ENCODE measurements at places on chromosomes 12 and 14. TPM values are rescaled to one million over a fixed set of nuclear protein-coding genes. Genes with fewer than 3 reads are reported as not detected.

TAS2R13 gene
- polyA plus RNA-seq: not detected

- DNase-seq: no peak
Observed at GRCh38 chr12:32659908-32660440, 19.1 kb upstream of the DNM1L start.

CLEC1A gene
- not detected for polyA plus RNA-seq

- DNase-seq: no peak
Observed at GRCh38 chr12:79059557-79059956, 195.0 kb downstream of the SYT1 start.

- no peak for DNase-seq
Observed at GRCh38 chr12:106386813-106387535, 29.4 kb downstream of the POLR3B start.

DNA sequence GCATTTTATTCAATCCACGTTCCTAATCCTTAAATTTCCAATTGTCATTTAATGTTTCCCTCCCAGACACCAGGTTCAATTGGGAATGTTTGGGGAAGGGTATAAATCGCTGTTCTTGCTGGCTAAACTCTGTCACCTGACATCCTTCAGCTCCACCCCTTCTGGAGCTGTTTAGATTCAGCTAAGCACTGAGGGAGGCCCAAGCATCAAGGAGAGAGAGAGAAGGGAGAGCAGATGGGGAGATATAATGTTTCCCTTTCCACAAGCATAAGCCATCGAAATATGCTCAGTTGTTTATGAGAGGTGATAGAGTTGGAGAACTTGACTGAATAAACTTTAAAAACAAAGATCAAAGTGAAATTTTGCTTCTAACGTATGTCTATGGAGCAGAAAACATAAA is 1.8 kb downstream of the ABCC9 start:
- DNase-seq: no peak

DNA sequence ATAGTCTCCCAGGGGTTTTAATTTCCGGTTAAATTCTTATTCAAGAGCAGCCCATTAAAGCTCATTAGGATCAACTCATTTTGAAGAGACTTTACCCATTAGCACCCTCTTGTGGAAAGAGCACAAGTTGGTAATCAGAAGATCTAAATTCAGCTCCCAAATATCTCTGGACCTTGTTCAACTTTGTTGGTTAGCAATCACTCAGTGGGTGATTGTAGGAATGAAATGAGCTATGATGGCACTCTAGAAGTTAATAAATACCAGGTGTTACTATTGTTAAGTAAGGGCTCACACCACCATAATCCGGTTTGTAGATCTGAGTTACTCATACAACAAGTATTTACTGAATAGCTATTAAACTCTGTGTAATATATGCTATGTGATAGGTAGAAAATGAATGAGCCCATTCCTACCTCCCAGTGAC is 42.9 kb downstream of the TRIP11 start:
- DNase-seq: no peak

LRP1-AS gene
- not detected for polyA plus RNA-seq

PRPH gene
- polyA plus RNA-seq: 31.8 TPM

- no peak for DNase-seq
Observed at GRCh38 chr12:107373238-107373809, 280.0 kb upstream of the CRY1 start.

- DNase-seq: no peak
Observed at GRCh38 chr12:3228552-3228951, 151.4 kb downstream of the TSPAN9 start.

DNA sequence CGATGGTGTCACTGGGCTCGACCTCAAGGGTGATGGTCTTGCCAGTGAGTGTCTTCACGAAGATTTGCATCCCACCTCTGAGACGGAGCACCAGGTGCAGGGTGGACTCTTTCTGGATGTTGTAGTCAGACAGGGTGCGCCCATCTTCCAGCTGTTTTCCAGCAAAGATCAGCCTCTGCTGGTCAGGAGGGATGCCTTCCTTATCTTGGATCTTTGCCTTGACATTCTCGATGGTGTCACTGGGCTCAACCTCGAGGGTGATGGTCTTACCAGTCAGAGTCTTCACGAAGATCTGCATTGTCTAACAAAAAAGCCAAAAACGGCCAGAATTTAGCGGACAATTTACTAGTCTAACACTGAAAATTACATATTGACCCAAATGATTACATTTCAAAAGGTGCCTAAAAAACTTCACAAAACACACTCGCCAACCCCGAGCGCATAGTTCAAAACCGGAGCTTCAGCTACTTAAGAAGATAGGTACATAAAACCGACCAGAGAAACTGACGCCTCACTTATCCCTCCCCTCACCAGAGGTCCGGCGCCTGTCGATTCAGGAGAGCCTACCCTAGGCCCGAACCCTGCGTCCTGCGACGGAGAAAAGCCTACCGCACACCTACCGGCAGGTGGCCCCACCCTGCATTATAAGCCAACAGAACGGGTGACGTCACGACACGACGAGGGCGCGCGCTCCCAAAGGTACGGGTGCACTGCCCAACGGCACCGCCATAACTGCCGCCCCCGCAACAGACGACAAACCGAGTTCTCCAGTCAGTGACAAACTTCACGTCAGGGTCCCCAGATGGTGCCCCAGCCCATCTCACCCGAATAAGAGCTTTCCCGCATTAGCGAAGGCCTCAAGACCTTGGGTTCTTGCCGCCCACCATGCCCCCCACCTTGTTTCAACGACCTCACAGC is 717 bp downstream of the UBC start:
- peak; percentile 94 for DNase-seq

GRCh38 chr12:82818271-82819035 is 131.7 kb downstream of the TMTC2 start:
- DNase-seq: no peak

DNA sequence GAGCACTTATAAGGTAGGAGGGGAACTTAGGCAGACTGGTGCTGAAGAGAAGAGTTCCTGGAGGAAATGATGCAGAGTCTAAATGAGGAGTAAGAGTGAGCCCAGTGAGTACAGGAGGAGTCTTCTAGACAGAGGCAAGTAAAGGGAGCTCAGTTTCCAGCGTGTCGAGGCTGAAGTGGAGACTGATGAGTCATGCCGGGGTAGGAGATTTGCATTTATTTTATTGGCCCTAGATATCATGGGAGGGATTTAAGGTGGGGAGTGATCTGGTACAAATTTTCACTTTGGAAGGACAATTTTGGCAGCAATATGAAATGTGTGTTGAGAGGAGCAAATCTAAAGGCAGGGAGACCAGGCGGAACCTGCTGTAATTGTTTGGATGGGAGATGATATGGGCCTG is 157.5 kb downstream of the TTC8 start:
- no peak for DNase-seq

LTBP2 gene
- 0.46 TPM for polyA plus RNA-seq

GRCh38 chr12:112846619-112847018 is 55.1 kb downstream of the RPH3A start:
- no peak for DNase-seq

- DNase-seq: no peak
Observed at GRCh38 chr12:29160230-29160629, 11.2 kb downstream of the FAR2 start.

- no peak for DNase-seq
Observed at GRCh38 chr12:45473636-45474035, 255.9 kb upstream of the ARID2 start.

DNA sequence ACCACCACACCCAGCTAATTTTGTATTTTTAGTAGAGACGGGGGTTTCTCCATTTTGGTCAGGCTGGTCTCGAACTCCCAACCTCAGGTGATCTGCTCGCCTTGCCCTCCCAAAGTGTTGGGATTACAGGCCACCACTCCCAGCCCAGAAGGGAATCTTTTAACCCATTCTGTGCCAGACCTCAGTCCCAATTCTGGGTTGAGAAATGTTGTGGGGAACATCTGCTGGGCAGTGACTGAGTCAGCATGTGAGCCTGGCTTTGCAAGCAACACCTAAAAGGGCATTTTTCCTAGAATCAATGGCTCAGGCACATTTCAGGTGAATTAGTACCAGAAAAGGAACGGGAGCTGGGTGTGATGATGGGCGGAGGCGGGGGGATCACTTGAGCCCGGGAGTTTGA is 7.6 kb upstream of the SPATS2 start:
- no peak for DNase-seq

GRCh38 chr14:104346608-104347007 is 208.2 kb downstream of the KIF26A start:
- DNase-seq: peak; percentile 30

DNA sequence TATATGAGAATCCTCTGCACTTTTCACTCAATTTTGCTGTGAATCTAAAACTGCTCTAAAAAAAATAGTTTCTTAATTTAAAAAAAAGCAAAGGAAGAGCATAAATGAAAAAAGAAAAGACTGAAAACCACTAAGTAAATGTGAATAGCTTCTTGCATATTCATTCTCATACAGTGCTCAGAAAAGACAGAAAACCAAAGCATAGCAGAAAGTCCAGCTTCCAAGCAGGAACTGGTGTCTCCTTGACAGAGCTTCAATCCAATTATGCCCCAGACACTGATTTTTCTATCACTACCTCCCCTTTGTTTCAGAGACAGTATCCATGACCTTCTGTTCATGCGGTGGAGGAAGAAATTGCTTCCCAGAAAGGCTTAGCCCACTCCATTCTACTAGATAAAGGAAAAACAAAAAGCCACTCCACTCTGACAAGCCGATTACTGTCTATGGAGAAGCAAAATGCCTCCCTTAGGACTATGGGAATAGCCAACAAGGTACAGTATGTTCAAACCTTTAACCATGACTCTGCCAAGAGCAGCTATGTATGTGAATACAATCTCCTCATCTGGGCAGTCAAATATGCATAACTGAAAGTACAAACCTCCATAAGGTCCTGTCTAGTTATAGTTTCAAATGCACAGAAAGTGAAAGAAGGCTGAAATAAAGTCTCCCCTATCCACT is 40.6 kb downstream of the ATF7 start:
- DNase-seq: no peak

DNA sequence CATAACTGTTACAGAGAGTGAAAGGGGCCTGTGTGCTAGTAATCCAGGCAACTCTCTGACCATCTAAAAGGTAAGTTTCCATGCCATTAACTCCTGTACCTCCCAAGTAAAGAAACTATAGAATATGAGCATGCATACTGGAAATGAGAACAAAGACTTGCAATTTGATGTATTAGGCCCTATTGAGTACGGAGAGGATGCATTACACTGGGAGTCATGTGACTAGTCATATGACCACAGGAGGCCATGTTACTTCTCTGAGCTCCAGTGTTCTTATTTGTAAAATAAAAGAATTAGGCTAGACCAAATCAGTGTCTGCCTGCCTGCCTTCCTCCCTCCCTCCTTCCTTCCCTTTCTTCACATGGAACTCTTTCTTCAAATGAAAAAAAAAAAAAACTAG is 440.1 kb upstream of the CCDC196 start:
- no peak for DNase-seq

RNF212B gene
- not detected for polyA plus RNA-seq

DNA sequence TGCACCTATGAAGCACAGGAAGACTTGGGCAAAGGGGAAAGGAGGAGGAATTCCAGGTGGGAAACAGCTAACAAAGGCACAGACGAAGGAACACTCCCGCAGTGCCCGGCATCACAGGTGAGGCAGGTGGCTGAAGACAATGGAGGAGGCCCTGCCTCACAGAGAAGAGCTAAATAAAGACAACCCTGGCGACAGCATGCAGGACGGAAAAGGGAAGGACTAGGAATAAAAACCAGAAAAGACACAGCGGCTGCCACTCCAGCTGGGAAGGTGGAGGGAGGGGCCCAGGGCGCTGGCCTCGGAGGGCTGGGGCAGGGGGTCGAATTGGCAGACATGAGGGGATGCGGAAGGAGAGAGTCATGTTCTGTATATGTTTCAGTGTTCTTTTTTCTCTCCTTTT is 43.0 kb upstream of the ANO2 start:
- no peak for DNase-seq

DNA sequence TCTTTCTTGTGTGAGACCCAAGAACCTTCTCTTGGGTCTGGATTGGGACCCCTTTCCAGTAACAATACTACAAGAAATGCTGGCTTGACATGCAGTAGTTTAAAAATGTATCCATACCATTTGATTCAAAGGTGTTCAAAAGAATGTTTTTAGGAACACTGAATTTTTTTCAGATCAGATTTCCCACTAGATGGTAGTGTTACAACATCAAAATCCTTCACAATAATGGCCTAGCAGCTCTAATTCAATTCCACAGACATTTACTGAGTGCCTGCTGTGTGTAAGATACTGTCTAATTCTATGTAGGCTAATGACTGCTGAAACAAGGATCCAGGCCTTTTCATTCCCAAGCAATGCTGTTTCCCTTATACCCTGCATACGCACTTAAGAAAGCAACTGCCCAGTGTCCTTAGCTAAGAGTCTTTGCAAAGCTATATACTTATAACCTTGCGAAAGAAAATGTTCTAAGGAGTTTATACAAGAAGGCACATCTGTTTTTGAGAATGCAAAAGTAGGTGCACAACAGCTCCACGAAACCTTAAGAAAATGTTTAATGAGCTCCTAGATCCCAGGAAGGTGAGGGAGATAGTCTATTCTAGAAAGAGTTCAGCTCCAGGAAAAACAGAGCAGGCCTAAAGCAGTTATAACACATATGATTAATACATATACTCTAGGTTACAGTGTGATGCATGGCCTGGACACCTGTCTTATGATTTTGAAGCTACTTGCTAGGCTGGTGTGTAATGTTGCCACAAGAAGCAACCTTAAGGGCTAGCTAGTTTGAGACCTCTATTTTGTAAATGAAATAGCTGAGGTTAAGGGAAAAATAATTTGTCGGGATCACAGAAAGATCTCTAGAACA is 50.9 kb upstream of the PKP2 start:
- no peak for DNase-seq

CPNE6 gene
- not detected for polyA plus RNA-seq

GUCY2C gene
- polyA plus RNA-seq: 9.0 TPM

PSEN1 gene
- polyA plus RNA-seq: 47.4 TPM

FAM186B gene
- polyA plus RNA-seq: 0.22 TPM

DNA sequence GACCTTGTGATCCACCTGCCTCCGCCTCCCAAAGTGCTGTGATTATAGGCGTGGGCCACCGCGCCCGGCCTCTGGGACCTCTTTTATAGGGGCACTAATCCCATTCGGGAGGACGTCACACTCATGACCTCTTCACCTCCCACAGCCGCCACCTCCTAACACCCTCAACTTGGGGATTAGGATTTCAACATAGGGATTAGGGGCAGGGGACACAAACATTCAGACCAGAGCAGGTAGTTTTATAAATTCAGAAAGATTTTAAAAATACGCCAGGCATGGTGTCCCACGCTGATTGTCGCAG is 49.4 kb downstream of the TPCN1 start:
- DNase-seq: no peak

CCDC177 gene
- polyA plus RNA-seq: not detected

DNA sequence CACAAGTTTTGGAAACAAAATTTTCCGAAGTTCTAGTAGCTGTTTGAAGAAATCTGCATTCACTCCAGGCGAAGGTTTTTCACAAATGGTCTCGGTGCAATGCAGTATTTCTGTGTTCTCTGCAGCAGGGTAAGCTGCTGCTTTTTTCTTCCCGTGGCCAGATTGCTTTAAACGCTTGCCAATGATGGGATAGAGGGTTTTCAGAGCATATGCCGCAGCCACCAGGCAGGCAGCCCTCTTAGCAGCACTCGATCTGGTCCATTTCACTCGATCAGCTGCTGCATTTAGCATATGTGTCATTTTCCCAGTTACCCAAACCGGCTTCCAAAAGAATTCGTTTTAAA is 315 bp downstream of the ABCD2 start:
- DNase-seq: no peak

Data from sigmoid colon (tissue), 7 donors.